ENCODE measurements at places on chromosomes 5 and 9. TPM values are rescaled to one million over a fixed set of nuclear protein-coding genes. Genes with fewer than 3 reads are reported as not detected.

The KCNMB1 gene
- total RNA-seq, result not detected

The SLC26A2 gene
- 13.1 TPM for total RNA-seq

The TMEM215 gene
- total RNA-seq, result 0.31 TPM

The NR5A1 gene
- not detected for total RNA-seq

The PTPRD gene
- 658 TPM for total RNA-seq

The LCN1 gene
- not detected for total RNA-seq

The MAMDC2 gene
- total RNA-seq, result 2.5 TPM

The DENND1A gene
- 58.8 TPM for total RNA-seq

The NAIP gene
- total RNA-seq, result 80.1 TPM

The GDF9 gene
- total RNA-seq, result 0.94 TPM

The PCDHGB3 gene
- total RNA-seq, result 31.0 TPM

The CBY3 gene
- total RNA-seq, result not detected

The PCDHA4 gene
- total RNA-seq, result 29.7 TPM

The NR4A3 gene
- 13.5 TPM for total RNA-seq

The TMEM232 gene
- total RNA-seq, result 24.1 TPM

The LRRC70 gene
- 8.5 TPM for total RNA-seq

The AK6 gene
- total RNA-seq, result 21.0 TPM

The SPATA31E1 gene
- not detected for total RNA-seq

The WWC1 gene
- total RNA-seq, result 77.0 TPM

The BRD8 gene
- 95.8 TPM for total RNA-seq
